ENCODE measurements at places on chromosomes 7 and 10.

DNA sequence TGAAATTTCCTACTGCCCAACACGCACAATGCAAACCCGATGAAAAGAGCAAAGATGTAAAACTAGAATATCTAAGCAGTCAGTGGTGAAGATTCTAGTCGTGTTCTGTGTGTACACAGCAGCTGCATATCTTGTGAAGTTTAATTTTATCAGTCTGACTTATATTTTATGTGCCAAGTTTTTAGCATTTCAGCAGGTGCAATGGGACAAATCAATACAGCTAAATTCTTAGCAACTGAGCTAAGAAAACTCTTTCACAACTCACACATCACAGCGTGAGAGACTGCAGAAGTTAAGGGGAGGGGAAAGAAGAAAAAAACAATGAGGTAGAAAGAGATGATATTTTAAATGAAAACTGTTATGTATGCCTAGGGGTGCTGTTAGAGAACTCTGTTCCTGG is 164.9 kb upstream of the NEBL start:
- DNase-seq = no peak

GRCh38 chr7:68183176-68183575 is 1186.5 kb downstream of the TYW1 start:
- no peak for DNase-seq

DNA sequence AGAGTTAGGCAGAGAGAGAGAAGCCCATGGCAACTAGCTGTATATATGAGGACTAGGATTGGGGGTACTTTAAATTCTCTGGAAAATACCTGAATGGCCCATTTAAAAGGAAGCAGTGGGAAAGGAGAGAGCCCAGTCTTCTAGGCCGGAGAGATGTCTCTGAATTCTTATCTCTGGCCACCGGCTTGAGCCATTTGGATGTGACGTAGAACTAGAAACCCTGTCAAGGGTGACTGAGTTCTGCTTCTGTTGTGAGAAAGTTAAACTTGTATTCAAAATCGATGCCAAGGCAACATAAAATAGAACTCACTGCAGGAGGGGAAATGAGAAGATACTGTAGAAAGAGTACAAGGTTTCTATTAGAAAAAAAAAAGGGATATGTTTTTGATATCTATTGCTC is 6.3 kb upstream of the GSTK1 start:
- no peak for DNase-seq

DNA sequence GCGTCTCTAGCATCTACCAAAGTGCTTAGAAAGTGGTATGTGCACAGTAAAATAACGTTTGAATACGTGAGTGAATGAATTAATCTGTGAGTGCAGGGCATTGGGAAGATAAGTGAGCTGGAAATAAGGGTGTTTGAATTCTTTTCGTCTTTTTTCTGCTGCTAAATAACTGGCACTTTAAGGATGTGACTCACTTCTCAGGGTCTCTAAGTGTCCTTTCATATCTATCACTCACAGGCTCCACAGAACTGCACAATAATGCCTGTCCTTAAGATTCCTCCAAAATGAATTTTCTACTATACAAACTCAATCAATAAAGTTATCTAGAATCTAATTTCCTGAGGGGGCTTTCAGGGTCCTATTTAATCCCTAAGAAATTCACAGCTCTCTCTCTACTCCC is 3.2 kb upstream of the DGKB start:
- no peak for DNase-seq

GRCh38 chr7:36013246-36014014 is 139.6 kb upstream of the EEPD1 start:
- DNase-seq = no peak

GRCh38 chr10:50379616-50380015 is 128.3 kb upstream of the ASAH2 start:
- no peak for DNase-seq

DNA sequence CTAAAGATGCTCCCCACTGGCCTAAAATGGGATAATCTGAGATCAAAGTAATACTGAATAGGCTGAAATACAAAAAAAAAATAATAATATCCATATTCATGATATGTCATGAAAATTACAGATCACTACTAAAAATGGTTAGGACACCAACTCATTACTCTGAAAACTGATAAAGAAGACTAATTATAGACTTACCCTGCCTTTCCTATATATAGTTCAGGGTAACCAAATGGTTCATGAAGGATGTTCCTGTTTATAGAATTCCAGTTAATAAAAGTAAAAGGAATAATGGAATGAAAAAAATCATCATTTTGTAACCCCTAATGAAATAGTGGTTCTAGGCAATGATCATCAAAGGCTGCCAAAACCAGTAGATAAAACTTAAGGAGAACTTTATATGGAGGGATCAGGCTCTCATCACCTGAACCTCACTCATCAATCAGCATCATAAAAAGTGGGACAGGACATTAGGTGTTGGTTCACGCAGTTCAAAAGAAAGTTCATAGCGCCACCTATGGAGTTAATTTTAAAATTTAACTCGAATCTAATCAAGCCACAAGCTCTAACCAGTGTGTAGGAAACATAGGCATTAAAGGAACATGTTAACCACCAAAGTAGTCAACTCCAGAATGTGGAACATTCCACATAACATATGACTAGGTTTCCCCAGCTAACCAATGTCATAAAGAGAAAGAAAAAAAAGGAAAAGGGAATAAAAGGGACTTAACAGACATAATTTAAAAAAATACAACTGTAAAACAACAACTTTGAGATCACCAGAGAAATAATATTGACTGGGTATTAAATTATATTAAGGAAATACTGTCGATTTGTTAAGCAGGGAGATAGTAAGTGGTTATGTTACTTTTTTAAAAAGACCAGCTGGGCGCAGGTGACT is 35.7 kb downstream of the P4HA1 start:
- DNase-seq = no peak

- DNase-seq = no peak
Observed at GRCh38 chr7:82257118-82257695, 186.4 kb downstream of the CACNA2D1 start.

GRCh38 chr10:126101736-126102135 is 205.4 kb downstream of the FANK1 start:
- no peak for DNase-seq

Data from central memory CD8-positive, alpha-beta T cell (primary cell).